Activated T-cell treated with anti-CD3 and anti-CD28 coated beads, Interleukin-2, amount 50 U/mL, for 72 hours (primary cell): ENCODE measurements at places on chromosomes 4 and X. TPM values are rescaled to one million over a fixed set of nuclear protein-coding genes. Genes with fewer than 3 reads are reported as not detected.

FABP2 gene
- not detected for total RNA-seq

POU3F4 gene
- total RNA-seq, result not detected

APLN gene
- total RNA-seq, result 0.23 TPM

TMEM255A gene
- not detected for total RNA-seq

DDIT4L gene
- 0.90 TPM for total RNA-seq

THAP9 gene
- 4.4 TPM for total RNA-seq

FAM133A gene
- total RNA-seq, result not detected

HADH gene
- 35.7 TPM for total RNA-seq

SPANXD gene
- not detected for total RNA-seq

FOXR2 gene
- total RNA-seq, result not detected

PTPN13 gene
- 7.8 TPM for total RNA-seq

- DNase-seq, result no peak
Measured at GRCh38 chr4:158008551-158009218, 164.1 kb downstream of the GASK1B start.

DNA sequence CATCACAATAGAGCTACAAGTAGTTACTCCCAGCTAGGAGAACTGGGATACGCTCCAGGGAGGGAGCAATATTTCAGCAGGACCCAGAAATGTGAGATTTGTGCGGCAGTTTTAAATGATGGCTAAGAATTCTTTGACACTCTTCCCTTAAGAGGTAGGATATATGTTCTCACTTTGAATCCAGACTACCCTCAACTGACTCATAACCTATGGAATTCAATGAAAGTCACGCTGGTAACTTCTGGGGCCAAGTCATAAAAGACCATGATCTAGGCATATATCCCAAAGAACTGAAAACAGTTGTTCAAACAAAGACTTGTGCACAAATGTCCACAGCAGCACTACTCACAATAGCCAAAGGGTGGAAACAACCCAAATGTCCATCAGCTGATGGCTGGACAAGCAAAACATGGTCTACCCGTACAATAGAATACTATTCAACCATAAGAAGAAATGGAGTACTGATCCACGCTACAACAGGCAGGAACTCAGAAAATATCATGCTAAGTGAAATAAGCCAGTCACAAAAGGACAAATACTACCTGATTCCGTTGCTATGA is 10.5 kb downstream of the CD99L2 start:
- DNase-seq, result no peak

GRCh38 chr4:8769645-8770517 is 101.8 kb downstream of the HMX1 start:
- no peak for DNase-seq

- DNase-seq, result no peak
Measured at GRCh38 chrX:97898798-97899197, 1015.1 kb downstream of the RPA4 start.

- DNase-seq, result no peak
Measured at GRCh38 chr4:122639181-122639580, 18.3 kb upstream of the IL21 start.

DNA sequence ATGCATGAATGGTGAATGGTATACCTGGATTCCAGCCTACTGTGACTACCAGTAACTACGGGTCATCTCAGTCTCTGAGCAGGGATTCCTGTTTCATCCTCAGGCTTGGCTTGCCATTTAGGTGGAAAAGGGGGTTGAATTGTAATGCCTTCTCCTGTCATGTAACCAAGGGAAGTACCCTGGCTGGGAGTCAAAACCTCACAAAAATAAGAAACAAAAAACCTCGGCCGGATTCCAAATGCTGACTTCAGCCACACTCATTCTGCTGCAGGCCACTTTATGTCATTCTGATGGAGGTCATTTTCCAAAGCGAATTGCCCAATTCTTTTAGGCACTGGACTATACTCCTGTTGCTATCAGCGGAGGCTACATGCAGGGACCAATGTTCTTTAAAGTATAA is 324.7 kb downstream of the LDB2 start:
- DNase-seq, result no peak

DNA sequence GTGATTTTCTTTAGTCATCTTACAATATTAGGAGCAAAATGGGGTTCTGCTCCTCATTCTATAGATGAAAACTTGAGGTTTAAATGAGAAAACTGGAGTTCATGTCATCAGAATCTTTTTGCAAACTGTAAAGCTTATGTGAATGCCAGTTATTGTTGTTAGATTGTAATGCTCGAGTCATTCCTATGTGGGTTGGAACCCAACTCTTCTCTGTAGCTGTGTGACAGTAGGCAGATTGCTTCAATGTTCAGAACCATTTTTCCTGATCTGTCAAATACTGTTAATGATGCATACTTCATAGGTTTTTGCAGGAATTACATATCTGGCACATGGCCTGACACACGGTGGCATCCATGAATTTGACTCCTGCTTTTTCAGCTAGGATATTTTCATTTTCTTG is 178.9 kb downstream of the RAPGEF2 start:
- DNase-seq, result no peak

GRCh38 chr4:82621251-82621650 is 59.5 kb upstream of the TMEM150C start:
- no peak for DNase-seq

DNA sequence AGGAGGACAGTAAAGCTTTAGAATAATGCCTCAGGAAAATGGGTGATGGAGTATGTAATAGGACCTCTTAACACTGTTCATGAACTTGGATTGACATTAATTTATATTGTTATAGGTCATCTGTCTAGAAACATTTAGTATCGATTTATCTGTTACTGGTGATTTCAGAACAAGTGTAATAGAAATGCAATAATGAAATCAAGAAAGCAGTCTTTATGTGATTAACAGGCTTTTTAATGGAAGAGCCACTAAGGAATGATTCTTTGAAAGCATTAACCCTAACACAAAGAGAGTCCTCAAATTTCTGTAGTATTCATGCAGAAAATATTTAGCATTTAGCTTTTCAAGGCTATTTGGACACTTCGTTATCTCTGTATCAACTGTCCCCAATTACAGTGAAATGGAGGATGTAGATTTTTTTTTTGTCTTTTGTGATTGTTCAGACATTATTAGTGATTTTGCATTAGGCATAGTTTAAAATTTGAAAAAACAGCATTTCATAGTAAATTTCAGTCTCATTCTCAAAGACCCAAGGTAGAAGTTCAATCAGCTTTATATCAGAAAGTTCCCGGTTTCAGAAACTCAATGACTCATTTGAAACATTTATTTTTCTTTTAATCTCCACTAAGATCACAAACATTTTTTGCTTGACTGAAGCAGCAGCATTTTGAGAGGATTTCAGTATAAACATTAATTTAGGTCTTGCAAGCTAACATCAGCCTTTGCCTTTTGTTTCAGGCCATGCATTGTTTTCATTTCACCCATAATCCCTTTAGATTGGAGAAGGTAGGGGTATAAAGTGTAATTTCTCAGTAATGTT is 56.3 kb downstream of the AGTR2 start:
- no peak for DNase-seq

- no peak for DNase-seq
Measured at GRCh38 chrX:84258708-84259107, 70.7 kb upstream of the RPS6KA6 start.

DNA sequence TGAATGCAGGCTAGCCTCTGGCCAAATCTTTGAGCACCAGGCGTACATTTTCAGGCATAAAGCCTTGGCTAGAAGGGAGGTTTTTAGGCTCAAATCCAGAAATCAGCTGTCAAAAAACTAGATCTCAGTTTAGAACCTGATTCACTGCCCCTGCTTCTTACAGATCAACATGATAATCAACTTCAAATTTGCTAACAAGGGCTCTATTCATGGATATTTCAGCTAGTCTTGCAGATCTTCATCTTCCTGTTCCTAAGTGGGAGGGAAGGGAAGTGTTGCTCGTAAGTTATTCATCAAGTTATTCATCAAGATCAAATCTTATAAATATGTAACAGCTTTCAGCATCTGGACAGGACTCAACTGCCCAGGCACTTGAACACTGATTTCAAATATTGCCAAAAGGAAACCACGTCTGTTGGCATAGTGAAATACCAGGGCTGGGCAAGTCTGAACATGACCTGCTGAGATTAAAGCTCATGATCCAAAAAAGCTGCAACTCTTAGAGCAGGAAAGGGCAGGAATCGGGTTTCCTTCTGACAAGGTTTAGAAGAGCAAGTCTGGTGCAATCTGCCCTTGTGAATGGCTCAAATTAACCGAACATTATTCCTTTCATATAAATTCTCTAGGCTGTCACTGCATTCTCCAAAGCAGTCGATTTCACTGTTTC is 200.3 kb downstream of the PDGFC start:
- no peak for DNase-seq

- DNase-seq, result no peak
Measured at GRCh38 chrX:31392513-31392912, 320.7 kb upstream of the FTHL17 start.

- no peak for DNase-seq
Measured at GRCh38 chr4:1654216-1654955, 29.7 kb downstream of the FAM53A start.

- DNase-seq, result no peak
Measured at GRCh38 chr4:87056881-87057280, 122.1 kb downstream of the AFF1 start.

DNA sequence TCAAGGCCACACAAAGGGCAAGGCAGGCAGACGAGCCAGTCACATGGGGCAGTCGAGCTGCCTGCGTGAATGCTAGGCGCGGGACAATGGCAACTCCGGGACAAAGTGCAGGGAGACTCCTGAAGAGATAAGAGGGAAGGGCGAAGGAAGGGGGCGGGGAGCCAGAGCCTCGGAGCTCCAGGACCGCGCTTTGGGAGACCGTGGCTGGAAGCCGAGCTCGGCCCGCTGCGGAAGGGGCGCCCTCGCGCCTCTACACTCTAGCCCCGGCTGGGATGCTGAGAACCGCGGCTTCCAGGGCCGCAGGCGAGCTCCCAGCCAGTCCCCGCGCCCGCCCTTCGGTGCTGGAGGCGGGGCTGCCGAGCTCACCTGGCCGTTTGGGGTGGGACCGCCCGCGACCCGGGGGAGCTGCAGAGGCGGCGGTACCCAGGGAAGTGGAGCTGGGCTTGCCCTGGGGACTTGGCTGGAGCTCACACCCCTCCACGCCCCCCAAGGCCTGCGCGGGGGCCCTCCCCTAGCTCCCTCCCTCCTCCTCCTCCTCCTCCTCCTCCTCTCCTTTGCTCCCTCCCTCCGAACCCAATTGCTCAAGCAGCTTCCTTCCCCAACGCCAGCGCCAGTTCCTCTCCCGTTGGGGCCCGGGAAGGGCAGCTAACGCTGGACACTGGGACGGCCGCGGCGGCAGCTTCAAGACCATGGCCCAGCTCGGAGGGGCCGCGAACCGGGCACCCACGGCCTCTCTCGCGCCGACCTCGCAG is at the start of gene SOWAHD:
Gene SOWAHD, plus strand, starts transcription at position 610 of the 752 bp plus-strand sequence. Its CDS starts 80 bp downstream, at position 690.
- peak; percentile 18 for DNase-seq

- no peak for DNase-seq
Measured at GRCh38 chrX:10444204-10444603, 176.2 kb downstream of the MID1 start.

DNA sequence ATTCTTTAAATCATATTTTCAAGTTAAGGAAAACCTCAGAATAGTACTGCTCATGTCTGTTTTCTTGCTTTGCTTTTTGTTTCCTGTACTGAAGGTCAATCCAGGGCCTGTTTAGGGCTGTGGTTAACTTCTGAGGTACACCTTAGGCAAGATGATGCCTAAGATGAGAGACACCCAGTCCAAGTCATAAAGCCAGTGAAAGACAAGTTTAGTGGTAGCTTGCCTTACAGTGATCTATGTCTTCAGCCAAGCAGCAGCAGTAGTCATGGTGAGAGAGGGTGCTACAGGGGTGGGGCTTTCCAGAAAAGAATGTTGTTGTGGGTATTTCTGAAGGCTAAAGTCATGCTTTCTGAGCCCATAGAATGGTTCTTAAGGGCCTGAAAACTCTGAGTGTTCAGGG is 173.7 kb downstream of the VSIG4 start:
- peak; percentile 57 for DNase-seq

GRCh38 chr4:73599182-73599581 is 21.1 kb downstream of the RASSF6 start:
- DNase-seq, result no peak

DNA sequence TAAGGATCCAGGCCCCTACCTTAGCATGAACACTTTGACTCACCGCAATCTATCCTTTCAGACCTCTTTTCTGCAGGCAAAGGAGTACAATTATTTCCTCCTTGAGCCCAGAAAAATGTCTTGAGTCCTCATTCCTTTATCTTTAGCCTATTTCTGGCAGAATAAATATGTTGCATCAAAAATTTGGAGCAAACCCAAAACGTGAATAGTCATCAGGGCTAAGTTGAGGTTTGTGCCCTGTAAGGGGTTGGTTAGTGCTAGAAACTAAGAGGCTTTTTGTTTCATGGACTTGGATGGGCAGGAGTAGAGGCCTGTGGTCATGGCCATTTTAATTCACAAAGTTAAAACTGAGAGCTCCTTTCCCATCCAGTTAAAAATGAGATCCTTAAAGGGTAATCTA is 460.3 kb downstream of the GBA3 start:
- DNase-seq, result no peak

- DNase-seq, result no peak
Measured at GRCh38 chr4:123495530-123495929, 98.9 kb downstream of the SPRY1 start.

- no peak for DNase-seq
Measured at GRCh38 chr4:74893171-74893570, 39.7 kb upstream of the PARM1 start.

DNA sequence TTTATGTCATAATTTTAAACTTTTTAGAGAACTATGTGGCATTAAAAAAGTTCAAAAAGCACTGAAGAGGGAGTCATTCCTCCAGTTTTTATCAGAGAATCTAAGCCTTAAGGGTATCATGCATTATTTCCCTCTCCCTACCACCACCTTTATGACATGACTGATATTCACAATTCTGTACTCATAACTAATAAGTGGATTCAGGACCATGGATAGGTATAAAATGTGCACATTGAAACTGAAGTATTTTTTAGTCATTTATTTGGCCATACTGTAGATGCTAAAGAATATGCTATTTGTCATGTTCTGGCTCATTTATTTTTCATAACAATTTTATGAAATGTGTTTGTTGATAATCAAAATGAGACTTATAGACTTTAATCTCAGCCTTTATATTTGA is 897.5 kb upstream of the AGA start:
- DNase-seq, result no peak

DNA sequence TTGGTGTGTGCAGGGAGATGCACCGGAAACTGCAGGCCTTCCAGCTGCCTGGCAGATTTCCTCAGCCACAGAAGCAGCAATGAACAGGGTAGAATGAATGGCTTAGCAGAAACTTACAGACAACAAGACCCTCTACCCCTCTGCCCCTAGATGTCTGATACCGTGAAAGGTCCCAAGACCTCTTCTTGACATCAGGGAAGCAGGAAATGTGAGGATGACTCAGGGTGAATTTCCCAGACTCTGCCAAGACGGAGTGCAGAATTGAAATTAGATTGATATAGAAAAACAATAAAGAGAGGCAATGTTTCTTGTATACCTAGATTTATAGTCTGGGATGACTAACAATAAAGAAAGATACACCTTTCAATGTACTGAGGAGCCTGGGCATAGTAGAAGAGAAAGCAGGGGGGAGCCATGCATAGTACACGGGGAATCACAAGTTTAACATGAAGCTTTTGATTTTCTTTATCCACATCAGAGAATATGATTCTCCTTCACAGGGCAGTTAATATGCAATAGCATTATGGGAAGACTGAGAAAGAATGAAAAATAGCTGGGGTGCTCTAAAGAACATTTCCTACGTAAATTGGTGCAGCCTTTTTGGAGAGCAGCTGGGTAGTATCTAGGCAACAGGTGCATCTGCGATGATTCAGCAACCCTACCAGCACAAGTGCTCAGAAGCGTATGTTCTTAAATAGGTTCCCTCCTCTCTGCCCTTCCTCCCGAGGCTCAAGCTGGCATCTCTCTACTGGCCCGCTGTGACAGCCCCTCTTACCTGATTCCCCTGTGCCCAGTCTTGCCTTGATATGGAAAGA is 18.3 kb upstream of the CXCR3 start:
- DNase-seq, result no peak

- DNase-seq, result no peak
Measured at GRCh38 chrX:28843817-28844216, 256.6 kb downstream of the IL1RAPL1 start.
